ENCODE measurements at places on chromosomes 2 and 18.

DNA sequence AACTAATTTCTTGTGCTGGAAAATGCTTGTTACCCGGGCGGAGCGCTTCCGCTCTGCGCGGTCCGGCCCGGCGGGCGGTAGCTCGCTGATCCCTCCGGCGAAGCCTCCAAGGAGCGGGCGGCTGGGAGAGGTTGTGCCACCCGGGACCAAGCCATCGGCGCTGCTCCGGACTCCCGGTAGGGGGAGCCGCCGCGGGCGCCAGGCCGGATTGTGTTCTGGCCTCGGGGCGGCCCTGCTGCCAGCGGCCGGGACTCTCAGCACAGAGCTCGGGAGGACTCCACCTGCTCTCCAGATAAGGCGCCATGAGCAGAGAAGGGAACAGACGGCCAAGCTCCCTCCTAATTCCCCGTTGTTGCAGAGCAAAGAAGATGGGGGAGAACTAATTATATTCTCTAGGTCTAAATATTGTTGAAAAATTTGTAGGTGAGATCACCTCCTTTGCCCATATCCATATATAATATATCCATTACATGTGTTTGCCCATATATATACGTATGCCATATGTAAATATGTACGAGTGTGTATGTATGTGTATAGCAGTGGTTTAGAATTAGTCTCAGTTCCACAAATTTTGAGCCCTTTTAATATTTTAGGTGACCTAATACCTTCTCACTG lies 13.8 kb upstream of the SATB2 start:
- no peak for DNase-seq

DNA sequence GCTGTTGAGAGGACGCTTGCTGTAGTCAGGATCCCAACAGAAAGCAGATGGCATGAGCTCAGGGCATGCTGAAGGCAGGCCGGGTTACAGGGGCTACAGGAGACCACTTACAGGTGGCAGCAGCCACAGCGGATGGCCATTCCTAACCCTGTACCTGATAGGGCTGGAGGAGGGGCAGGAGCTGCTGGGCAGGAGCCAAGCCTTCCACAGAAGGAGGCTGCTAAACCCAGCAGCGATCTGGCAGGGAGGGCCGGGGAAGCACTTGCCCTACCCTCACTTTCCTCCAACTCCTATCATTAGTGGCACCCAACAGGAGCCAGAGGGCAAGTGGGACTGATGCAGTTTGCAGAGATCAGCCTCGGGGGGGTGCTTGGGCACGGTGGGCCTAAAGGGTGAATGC lies 2.0 kb downstream of the ASB18 start:
- no peak for DNase-seq

- DNase-seq = no peak
Measured at GRCh38 chr2:240410808-240411207, 24.7 kb upstream of the GPC1 start.

- no peak for DNase-seq
Measured at GRCh38 chr2:216012133-216012829, 1.1 kb downstream of the MREG start.

DNA sequence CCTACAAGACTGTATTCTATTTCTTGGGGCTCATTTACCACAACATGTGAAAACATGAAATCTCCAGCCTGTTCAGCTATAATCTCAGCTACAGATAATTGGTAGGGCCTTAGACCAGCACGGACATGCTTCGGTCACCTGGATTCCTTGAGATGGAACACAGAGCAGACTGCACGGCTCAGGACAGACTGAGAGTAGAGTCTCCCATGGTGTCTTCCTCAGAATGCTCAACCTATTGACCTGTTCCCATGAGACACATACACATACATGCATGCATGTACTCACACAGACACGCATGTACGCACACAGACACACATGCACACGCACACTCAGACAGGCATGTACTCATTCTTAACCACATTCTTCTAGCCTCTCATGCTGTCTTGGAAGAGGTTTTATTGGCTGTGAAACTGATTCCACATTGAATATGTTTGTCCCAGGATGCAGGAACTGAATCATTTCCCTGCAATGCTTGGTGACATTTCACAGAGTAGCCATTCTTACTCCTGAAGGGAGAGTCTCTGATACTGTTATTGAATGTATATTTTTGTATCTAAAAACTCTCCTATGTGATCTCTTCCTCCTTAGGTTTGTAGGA lies 23.5 kb upstream of the BZW1 start:
- DNase-seq = no peak

- DNase-seq = no peak
Measured at GRCh38 chr2:171281110-171281509, 120.4 kb upstream of the TLK1 start.

DNA sequence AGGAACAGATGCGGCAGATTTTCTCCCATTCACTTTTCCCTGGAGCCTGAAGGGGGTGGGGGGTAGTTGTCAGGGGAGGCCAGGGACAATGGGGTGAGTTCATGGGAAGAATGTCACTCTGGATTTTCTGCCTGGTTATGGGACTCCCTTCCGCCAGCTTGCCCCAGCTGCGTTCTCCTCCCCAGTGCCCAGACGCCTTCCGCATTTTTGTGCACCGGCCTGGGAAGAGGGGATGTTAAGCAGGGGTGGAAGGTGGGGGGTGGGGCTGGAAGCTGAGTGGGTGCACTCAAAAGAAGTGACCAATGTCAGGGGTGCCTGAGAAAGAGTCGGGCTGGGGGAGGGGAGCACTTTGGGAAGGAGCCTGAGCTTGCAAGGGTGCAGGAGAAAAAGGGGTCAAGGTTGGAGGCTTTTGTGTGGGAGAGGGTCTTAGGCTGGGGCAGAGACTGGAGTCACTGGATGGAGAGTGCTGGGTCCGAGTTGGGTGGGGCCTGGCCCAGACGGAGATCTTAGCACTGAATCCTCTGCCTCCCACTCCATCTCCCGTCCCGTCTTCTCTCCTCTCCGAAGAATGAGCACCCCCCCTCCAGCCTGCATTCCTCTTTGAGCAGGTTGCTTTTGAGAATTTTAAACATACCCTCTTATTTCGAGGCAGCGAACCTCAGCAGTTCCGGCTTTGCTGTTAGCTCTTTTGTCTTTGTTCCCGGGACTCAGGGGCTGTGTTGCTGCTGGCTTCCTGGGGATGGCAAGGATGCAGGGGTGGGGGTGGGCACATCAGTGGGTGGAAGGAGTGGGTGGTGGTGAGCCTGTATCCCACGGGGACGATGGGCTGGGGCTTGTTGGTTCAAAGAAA lies 2.7 kb downstream of the IGFBP2 start:
- DNase-seq = no peak

DNA sequence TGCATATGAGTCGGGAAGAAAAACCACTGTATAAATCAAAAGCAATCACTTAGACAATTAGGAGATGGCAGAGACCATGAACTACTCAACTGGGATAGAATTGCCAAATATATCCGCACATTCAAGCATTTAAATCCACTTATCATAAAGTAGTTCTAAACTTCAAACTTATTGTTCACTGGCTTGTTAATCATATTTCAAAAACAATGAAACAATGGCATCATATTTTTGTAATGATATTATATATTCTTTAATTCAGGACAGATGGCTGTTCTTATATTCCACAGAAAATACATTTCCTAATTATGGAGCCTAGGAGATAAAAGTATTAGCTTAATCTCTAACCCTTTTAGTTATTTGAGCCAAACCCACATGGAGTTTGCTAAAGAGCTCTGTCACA lies 263.6 kb downstream of the CTNNA2 start:
- no peak for DNase-seq

- no peak for DNase-seq
Measured at GRCh38 chr18:4157352-4157751, 297.8 kb downstream of the DLGAP1 start.
